ENCODE measurements at places on chromosomes 4 and X.

DNA sequence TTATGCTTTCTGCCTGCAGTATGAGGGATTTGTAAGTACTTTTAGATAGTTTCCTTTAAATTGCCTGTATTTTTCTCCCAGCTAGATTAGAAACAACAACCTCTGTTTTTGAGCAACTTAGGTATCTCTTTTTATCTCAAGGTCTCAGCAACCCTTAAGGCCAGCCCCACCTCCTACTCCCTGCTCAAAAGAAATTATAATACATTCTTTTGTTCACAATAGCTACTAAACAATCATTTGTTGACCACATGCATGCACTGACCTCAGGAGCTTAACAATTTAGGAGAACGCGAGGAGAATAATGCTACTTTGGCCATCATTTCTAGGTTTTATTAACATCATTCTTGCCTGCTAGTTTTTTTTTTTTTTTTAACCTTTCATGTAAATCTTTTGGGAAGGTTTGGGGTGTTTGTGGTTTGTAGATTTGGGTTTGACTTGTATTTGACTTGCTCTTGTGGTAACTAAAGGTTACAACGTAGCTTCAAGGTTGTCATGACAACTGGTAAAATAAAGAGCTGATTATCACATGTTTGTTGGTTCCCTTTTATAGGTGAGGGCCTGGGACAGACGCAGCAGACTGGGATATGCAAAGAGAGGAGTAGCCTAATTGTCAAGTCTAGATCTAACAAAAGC, 145.4 kb upstream of the PLAC1 start:
- peak; percentile 20 for DNase-seq

DNA sequence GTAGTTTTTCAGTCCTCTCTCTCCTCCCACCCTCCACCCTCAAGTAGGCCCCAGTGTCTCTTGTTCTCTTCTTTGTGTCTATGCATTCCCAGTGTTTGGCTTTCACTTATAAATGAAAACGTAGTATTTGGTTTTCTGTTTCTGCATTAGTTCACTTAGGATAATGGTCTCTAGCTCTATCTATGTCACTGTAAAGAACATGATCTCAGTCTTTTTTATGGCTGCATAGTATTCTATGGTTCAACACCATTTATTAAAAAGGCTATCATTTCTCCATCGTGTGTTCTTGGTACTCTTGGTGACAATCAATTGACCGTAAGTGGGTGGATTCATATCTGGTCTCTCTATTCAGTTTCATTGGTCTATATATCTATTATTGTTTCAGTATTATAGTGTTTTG, 18.7 kb upstream of the IL2 start:
- no peak for DNase-seq

- no peak for DNase-seq
These were observed 943.0 kb upstream of the PRKX start for GRCh38 chrX:4656419-4656818.

- DNase-seq, result no peak
These were observed 733.4 kb upstream of the INTU start for GRCh38 chr4:126899331-126899801.

DNA sequence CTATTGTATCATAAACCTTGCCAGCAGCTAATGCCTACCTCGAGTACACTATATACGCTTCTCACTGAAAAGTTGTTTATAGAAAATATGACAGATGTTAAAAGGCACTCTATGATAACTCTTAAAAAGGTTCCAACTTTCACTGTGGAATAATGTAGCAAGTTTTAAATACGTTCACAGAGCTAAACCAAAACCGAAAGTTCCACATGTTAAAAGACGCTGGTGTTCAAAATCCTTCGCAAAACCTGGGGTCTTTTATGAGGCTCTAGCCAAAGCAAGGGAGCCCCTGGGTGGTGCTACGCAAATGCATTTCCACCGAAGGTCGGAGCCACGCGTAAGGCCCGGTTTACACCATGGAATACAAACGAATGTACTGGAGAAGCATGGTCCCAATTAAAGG, 103.7 kb upstream of the TENM3 start:
- no peak for DNase-seq

- peak; percentile 48 for DNase-seq
These were observed 57.0 kb upstream of the ARSJ start for GRCh38 chr4:114036426-114036825.

DNA sequence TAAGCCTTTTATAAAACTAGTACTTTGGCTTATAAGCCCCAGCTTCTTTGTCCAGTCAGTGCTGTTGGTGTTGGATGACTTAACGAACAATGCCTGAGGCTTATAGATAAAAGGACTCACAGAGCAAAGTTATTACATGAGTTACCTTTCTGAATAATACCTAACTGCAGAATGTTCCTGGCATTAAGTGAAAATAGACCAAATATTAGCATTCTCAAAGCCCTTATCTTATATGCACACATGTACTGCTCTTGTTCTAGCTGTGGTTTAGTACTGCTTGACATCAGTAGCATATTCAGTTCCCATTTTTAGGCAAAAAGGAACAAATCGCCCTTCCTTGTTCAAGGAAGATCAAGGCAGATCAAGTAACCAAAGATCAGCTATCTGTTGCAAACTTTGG, 131.6 kb downstream of the ZNF330 start:
- DNase-seq, result no peak

DNA sequence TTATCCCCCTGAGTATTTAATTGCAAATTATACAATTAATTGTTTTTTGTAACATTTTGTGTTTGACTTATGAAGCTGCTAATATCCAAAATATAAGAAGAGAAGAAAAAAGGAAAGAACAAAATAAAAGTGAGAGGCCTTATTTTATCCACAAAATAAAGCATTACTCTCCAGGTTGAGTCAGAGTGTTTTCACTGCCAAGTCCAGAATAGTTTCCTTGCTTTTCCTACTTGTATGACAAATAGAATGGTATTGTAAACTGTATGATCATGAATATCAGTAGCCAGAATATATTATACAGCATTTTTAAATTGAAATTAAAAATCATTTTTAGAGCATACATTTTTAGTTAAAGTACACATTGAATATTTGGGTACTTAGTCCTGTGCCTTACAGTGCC, 237.8 kb downstream of the NDST4 start:
- no peak for DNase-seq

DNA sequence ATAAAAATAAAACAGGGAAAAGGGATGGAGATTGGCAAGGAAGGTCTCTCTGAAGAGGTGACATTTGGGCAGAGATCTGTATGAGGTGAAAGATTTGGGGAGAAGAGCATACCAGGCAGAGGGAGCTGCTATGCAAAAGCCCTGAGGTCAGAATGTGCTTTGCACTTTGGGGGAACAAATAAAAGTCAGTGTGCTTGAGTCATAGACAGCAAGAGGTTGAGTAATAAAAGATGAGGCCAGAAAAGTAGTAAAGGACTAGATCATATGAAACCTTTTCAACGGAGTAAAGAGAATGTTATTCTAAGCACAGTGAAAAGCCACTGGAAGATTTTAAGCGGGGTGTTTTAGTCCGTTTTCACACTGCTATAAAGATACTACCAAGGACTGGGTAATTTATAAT, 76.5 kb upstream of the TEX13A start:
- no peak for DNase-seq

DNA sequence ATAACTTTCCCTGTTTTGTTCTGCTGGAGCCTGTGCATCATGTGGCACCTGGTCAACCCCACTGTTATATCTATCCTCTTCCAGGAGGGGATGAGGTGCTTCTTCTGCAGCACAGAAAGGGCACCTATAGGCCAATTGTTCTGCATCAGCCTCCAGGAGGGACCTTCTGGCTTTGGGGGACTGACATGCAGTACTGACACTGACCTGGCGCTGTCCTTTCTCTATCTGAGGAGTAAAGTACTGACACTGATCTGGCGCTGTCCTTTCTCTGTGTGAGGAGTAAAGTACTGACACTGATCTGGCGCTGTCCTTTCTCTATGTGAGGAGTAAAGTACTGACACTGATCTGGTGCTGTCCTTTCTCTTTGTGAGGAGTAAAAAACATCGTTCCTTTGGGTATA, 498.4 kb downstream of the PACRGL start:
- DNase-seq, result no peak

GRCh38 chr4:14856062-14856933, 146.0 kb upstream of the CPEB2 start:
- peak; percentile 87 for DNase-seq

DNA sequence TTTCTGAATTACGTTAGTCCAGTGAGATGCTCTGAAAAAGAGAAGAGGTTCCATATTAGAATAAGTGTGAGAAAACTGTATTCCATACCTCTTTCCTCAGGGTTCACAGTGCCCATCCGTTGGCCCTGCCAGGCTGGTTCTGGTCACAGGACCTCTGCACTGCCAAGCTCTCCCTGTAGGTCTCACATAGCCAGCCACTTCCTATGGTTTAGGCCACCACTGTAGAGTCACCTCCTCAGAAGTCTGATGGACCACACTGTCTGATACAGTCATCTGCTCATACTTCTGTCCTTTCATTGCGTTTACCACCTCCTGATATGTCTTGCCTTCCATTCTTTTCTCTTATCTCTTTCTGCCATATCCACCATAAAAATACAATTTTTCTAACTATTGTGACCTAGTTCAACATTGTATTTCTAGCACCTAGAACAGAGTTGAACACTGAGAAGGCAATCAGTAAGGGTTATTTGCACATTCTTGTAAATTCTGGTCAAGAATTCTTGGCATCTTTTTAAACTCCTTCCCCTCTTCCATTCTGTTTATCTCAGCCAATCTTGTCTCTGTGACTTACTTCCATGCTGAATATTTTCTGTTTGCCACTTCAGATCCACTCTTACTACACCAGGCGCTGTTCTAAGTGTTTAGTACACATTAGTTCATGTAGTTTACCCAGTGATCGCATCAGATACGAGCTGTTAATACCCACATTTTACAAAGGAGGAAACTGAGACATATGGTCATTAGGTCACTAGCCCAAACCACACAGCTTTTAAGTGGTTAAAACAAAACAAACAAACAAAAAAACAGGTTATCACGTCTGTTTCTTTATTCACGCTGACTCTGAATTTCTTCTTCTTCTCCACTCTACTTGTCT, 125.6 kb downstream of the CBR4 start:
- DNase-seq, result no peak

GRCh38 chr4:163558539-163559044, 64.1 kb downstream of the TMA16 start:
- DNase-seq, result no peak

GRCh38 chrX:1883772-1884171, 268.9 kb downstream of the ASMT start:
- DNase-seq, result no peak

- DNase-seq, result peak; percentile 7
These were observed 38.2 kb upstream of the ABCG2 start for GRCh38 chr4:88196523-88197185.

GRCh38 chrX:153611298-153612095, 12.6 kb upstream of the CCNQ start:
- DNase-seq, result no peak

DNA sequence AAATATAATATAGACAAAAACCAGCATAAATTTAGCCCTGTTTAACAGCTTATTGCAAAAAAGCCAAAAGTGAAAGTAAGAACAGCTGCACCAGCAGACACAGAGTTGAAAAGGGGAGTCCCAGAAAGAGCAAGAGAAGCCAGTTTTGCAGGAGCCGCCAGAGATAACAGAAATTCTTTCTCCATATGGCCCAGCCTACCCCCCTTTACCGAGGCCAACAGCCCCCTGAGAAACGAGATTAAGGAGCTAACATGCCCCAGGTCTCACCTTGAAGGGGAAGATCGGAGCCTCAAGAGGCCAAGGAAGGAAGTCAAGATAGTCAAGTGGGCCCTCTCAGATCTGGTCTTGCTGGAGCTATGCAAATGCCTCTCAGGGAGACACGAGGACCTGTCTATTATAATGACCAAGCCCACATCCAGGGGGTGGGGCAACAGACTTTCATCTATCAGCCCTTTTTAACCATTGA, 4.8 kb downstream of the ACOX3 start:
- DNase-seq, result peak; percentile 53

DNA sequence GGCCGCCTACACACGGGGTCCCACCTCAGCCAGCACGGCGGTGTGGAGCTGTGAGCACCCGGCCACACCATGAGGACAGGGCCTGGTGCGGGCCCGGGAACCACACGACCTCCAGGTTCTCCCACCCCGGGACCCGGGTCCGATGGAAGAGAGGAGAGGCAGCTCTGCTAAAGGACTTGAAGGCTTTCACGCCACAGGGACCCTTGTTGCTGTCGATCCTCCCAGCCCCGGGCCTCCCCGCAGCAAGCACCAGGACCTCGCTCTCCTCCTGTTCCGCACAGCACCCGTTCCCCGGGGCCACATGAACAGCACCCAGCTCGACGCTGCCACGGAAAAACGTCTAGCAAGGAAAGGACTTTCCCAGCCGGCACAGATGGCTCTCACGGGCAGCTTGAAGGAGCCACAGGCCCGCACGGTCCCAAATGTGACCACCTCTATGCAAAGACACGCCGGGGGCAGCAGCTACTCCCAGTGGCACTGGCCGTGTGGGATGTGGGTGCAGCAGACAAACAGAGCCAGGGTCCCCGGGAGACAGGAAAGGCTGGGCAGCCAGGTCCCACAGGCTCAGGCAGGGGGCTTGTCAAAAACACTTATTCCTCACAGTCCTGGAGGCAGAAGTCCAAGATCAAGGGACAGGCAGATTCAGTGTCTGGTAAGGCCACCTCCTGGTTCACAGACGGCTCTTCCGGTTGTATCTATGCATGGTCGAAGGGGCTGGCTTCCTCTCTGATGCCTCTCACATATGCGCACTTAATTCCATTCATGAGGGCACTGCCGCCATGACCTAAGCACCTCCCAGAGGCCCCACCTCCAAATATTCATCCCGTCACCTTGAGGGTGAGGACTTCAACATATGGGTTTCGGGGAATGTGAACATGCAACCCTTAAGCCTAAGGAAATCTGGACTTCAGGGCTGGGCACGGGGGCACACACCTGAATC, 24.7 kb downstream of the FAM53A start:
- DNase-seq, result no peak

DNA sequence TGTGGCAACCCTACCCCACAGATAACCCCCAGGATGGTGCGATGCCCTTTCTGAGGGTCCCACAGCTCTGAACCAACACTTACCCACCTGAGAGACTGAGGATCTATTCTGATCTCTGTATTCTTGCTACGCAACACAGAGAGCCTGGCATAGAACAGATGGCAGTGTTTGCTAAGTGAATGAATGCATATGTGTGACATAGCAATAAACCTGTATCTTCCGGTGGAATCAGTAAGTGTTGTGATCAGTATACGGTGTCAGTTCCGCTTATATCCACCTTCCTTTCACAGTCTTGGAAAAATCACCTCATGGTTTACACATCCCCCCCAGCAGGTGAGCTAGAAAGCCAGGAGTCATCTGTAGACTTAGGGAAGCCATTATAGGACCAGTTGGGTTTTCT, 5.9 kb upstream of the HSD17B10 start:
- DNase-seq, result no peak

- no peak for DNase-seq
These were observed 28.7 kb upstream of the STOX2 start for GRCh38 chr4:183876268-183876934.

DNA sequence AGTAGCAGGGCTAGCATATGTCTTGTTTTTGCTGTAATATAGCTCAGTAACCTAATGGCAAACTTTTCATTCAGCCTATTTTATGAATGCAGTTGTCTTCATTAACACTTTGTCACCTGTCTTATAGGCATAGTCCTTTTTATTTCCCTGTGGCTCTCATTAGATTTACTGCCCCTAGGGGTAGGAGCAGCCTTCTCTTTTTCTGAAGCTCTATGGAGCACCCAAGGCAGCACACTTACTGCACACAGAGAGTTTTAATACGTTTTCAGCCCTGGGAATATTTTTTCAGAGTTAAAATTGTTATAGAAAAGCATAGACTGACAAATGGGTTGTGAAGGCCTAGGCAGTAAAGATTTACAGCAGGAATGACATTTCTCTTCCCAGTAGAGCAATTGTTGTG, 406.8 kb downstream of the TMA16 start:
- DNase-seq, result no peak
